ENCODE measurements at places on chromosomes 6 and 20.

GRCh38 chr6:70376628-70377027 is 36.7 kb upstream of the FAM135A start:
- DNase-seq, result no peak

DNA sequence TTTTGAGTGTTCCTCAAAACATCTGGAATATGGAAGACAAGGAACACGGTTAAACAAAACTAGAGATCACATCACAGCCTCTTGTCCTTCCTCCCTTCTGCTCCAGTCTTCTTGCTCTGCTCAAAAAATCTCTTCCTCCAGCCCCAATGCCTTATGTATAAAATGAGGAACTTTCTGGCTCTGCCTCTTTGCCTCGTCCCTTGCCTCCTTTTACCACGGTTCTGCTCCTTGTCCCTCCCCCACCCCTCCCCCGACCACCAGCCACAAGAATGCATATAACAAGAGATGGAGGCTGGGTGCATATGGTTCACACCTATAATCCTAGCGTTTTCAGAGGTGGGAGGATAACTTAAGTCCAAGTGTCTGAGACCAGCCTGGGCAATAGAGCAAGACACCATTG is 43.6 kb downstream of the PLAGL2 start:
- DNase-seq, result no peak

DNA sequence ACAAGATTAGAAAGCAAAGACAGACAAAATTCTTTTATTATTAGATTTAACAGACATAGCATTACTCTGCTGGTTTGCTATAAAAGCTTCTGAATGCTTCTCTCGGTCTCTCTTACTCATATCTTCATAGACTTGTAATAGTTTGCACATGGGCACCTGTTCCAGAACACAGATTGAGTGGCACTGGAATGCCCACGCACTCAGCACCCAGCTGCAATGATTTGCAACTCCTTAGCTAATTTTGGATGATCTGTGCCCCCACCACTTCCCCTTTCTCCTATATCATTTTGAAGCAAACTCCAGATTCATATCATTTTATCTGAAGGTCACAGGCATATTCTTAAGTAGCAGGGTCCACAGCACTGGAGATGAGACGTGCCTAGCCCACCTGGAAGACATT is 148.8 kb downstream of the CFAP61 start:
- DNase-seq, result no peak

DNA sequence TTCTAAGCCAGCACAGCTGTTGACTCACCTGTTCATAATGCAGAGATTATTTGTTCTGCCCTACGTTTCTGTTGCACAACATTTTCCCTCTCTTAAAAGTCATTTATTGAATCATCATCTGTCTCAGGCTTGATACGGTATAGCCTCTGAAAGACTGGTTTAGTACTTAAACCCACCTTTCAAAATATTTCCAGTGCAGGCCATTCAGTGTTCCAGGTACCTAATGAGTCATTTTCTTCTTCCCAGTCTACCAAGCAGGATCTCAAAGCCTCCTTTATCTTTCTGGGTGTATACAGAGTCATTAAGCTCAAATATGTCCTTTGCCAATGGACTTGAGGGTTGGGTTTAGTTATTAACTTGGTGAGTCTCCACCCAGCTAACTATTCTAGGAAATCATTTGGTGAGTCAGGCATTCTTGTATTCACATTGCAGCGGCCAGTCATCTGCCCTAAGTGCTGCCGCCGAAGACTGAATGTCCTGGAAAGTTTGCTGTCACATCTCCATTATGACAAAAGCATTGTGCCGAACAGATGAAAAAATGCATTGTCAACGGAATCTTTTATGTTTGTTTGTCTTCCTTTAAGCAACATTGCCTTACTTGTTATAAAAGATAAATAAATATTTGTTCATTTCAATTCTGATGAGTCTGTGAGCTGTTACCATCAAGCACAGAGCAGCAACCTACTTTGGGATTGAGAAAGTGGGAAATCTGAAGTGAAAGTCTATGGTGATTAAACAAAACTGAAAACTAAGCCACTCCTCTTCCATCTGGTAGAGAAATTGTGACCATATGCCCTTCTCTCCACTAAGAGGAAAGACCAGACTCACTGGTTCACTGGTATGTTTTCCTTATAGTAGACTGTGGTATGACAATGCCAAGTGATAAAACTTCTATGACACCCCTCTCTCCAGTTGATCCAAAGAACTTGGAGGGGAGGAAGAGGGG is 14.3 kb upstream of the FAM135A start:
- peak; percentile 100 for DNase-seq

GRCh38 chr6:150236544-150236943 is 93.7 kb downstream of the PPP1R14C start:
- peak; percentile 53 for DNase-seq

DNA sequence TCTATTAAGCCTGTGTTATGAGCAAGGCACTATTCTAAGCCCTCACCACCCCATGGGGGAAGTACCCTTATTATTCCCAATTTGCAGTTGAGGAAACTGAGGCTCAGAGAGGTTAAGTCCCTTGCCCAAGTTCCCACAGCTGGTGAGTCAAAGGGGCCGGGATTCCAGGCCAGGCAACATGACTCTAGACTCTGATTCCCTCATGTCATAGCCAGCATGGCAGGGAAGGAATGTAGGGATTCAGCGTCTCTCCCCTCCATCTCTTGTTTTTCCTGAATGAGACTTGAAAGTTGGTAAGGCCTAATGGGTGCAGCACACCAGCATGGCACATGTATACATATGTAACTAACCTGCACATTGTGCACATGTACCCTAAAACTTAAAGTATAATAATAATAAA is 6.7 kb downstream of the C6orf132 start:
- no peak for DNase-seq

GRCh38 chr6:13638626-13639025 is 23.5 kb downstream of the NOL7 start:
- DNase-seq, result no peak

DNA sequence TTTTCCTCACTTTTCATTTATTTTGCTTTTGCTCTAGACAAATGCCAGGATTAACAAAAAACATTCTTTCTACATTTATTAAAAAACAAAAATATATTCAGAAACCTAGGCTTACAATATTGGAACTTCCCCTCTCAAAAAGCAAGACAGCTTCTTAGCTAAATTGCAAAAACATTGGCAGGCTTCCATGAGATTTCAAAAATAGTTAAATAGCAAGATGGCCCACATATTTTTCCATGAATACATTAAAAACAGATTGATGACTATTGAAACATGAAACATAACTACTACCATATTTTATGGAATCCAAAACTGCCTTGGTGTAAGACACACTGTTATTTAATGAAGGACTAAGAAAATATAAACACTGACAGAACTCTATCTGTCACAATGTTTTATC is 92.0 kb downstream of the LY86 start:
- no peak for DNase-seq

DNA sequence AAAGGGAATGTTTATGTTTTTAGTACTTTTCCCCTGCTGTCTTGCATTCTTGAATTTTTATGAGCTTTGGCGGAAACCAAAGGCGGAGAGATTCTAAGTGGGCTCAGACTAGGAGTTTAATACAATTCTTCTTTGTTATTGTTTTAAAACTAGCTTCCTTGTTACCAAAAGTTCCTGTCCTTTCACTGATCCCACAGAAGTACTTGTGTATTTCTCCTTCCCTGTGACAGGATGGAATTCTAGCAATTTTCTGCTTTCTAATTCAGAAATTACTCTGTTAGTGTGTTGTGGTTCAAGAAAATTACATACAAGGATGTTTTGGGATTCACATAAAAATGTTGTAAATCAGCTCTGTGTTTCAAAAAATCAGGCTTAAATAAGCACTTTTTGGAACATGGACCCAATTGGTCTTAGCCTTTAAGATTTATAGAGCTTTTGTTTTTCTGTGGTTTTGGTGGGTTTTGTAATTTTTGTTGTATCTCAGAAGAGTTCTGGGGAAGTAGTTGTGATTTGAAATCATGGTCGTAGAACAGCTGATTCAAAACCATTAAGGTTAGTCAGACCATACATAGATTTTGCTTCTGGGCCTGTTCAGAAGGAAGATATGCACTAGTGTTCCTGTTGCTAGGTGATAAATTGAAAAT is 17.6 kb upstream of the CTAGE9 start:
- peak; percentile 38 for DNase-seq

DNA sequence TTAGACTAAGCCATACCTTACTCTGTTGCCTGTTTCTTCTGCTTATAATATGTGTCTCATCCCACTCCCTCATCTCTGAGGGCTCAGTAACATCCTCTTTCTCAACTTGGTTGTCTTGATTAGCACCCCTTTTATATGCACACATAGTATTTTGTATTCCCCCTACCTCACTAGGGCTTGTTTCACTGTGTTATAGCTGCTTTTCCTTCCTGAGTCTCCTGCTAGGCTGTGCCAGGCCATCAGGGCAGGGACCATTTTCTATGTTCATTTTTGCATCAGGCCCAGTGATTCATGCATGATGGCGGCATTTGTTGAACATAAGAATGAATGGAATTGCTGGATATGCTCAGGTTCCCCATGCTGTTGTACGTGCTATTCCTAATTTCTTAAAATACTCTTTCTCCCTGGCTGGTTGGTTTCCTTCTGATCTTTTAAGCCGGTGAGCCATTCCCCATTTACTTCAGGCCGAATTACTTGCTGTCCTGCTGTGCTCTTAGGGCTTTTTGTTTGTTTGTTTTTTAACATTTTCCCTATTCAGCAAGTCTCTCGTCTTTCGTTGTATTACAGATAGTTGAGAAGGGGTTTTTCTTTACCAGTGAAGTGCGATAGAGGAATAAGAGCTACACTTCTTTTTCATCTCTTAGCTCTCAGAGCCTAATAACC is 183.2 kb downstream of the CARMIL1 start:
- no peak for DNase-seq

- no peak for DNase-seq
These were observed 24.9 kb upstream of the TSPYL1 start for GRCh38 chr6:116304538-116305097.

- no peak for DNase-seq
These were observed 9.7 kb upstream of the GPSM3 start for GRCh38 chr6:32202186-32202585.

DNA sequence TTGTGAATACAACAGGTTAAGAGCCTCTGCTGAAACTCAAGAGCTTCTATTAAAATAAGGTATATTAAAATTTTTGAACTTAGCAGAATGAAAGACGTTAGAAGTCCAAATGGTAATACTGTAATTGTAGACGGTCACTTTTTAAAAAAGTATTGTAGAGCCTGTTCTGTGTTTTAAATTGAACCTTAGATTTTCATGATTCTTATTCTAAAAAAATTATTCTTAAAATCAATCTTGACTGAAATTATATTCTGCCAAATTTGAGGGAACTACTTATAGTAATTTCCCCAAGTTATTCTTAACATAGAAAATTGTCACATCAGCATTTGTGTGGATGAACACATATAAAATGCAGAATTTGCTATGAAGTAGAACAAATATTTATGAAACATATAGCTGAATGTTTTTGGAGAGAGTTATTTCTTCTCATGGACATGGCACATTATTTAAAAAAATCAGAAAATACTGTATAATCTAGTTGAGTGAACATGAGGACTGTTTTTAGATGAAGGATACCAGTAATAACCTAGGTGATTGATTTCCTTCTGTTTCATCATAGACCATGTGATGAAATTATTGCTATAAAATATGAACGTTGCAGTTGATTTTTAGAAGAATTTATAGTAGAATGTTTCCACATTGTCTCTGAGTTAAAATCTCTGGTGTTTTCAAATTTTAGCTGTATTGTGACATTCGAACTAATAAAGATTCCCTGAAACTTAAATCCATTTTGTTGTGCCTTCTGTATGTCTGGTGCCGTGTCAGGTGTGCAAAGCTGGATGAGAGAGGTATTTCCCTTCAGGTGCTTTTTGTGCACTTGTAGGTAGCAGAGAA is 2.8 kb downstream of the TBPL1 start:
- no peak for DNase-seq

GRCh38 chr6:160420969-160421556 is 72.9 kb downstream of the SLC22A3 start:
- no peak for DNase-seq

DNA sequence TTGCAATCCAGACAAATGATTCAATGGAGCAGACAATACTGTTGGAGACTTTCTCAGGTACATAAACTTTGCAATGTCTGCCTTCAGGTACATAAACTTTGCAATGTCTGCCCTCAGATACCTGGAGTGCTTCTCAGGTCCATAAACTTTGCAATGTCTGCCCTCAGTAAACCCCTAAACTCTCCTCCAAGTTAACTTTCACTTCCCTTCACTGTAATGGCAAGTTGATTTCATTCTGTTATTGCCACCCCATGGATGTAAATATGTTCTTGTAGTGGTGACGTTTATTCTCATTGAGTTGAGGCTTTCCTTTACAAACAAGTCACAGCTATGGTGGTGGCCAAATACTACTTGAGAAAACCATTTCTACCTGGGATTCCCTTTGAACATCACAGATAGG is 338.8 kb downstream of the EPM2A start:
- DNase-seq, result no peak

GRCh38 chr6:119323931-119324330 is 25.6 kb downstream of the MAN1A1 start:
- no peak for DNase-seq

DNA sequence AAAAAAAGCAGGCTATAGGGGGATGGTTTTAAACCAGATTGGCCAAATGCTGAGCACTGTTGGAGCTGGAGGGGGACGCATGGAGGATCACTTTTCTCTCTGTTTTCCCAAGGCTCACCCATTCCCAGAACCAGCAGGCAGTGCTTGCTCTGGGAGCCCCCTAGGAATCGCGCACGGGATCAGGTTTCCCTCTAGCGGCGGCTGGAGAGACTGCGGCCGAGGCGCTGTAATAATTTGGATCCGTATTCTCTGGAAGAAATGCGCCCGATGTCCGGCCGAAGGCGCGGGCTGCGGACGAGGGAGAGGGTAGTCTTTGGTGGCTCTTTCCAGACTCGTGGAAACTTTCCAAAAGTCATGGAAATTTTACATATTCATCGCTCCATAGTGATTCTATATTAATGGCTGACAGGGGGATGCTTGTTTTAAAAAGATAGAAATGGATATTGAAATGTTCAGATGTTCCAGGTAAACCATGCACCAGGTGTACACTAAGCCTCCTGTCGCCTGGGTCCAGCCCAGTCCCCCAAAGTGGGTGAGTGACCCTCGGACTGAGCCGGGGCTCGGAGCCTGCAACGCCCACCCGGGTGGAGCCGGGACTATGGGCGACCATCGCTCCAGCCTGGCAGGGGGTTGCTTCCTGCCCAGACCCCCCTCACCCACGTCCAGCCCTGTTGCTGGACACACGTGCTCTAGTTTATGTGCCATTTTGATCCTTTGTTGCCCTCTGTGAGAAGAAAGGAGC is 78.7 kb upstream of the PHACTR3 start:
- DNase-seq, result no peak

- no peak for DNase-seq
These were observed 36.8 kb upstream of the FOXC1 start for GRCh38 chr6:1572892-1573291.

GRCh38 chr20:3521852-3522740 is 51.3 kb downstream of the ATRN start:
- DNase-seq, result no peak

DNA sequence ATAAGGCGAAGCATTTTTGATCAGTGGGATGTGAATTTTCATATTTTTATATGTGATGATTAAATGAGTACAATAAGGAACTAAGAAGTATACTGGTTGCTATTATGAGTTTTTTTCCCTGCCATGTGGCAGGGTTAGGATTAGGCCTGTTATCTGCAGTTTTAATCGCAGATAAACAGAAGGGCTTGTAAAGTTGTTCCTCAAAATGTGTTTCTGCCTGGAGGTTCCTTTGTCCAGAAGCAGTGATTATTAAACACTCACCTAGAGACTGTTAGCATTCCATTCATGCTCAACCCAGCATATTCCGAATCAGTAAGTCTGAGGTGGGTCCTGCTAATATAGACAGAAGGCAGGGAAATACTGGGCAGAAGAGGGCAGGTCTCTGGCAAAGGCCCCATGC is 316.0 kb downstream of the CLIC5 start:
- DNase-seq, result peak; percentile 59

- peak; percentile 100 for DNase-seq
These were observed 669.2 kb downstream of the PRKN start for GRCh38 chr6:162058281-162058875.
